ENCODE measurements at places on chromosomes 1 and 21.

GRCh38 chr1:27572019-27572678, 31.8 kb downstream of the AHDC1 start:
- no peak for DNase-seq

- peak; percentile 82 for DNase-seq
Measured at GRCh38 chr21:35478161-35479064, 429.3 kb upstream of the RUNX1 start.

DNA sequence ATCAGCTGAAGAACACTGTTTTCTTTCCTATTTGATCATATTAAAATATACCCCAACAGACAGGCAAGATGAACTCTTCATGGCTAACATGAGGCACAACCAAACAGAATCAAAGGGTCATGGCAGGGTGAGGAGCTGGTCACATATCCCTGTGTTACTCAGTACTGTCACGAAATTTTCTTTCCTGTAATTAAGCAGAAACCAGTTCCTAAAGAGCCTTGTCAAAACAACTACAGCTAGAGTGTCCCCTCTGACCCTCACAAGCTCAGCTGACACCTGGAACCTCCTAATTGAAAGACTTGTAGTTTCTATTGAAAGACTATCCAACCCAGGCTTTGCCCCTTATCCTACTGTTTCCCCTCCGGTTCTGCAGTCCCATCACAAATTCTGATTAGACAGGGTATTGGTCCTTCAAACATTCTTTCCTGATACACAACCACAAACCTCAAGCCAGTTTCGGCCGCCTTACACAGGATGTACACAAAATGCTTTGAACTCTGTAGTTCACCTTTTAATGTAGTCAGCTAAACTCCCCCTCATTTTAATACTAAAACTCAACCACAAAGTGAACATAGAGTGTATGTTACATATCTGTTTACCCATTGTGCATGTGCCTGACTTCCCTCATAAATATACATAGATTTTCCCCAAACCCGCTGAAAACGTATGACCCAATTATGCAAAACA, 651.9 kb downstream of the MRPL39 start:
- no peak for DNase-seq

DNA sequence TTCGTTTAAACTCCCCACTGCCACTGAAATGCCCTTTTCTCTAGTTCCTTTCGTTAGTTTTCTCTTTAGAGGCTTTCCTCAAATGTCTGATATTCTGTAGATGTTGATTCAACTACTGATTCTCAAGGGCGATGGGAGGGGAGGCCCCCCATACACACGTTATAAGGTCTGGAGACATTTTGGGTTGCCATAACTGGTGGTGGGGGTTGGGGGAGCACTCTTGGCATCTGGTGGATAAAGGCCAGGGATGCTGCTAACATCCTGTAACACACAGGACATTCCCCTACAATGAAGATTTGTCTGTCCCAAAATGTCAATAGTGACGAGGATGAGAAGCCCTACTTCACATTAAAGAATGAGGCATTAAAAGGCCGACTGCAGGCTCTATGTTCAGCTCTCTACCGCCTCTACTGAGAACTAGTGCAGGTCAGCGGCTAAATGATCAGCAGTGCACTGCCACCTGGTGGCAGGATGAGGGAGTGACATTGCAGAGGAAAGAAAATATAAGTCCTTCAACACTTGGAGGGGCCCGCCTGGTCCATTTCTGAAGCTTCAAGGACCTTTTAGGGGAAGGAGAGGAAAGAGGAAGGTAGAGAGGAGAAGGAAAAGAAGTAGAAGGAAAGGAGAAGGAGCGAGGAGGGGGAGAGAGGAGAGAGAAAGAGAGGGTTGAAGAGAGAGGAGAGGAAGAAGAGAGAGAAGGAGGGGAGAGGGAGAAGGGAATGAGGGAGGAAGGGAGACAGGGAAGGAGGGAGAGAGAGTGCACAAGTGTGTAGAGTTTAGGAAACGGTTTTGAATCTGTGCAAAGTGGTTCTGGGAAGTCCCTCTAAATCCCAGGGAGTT, 29.4 kb downstream of the ALG14 start:
- DNase-seq = peak; percentile 82

DNA sequence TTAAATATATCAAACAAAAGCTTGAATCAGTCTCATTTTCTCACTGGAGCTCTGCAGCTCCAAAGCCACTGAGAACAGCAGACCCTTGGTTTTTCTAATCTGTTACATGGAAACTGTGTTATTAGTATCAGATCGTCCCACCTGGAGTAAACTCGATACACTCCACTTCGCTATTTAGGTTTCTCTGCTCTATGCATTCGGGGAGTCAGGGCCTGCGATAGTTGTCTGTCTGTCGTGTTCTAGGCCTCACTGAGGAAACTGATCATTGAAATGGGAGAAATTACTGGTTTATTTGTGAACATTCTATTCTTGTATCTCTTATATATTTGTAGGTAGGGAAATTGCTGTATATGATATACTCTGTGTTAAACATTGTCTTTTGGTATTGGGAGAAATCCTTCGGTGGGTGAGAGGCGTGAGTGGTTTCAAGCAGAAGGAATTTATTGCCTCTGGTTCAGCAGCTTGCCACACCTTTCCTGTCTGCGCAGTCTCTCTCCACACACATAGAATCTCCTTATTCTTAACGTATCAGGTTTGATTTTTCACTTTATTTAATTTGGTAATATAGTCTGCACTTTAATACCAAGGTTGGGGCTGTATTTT, 8.5 kb downstream of the PRDM2 start:
- DNase-seq = no peak

DNA sequence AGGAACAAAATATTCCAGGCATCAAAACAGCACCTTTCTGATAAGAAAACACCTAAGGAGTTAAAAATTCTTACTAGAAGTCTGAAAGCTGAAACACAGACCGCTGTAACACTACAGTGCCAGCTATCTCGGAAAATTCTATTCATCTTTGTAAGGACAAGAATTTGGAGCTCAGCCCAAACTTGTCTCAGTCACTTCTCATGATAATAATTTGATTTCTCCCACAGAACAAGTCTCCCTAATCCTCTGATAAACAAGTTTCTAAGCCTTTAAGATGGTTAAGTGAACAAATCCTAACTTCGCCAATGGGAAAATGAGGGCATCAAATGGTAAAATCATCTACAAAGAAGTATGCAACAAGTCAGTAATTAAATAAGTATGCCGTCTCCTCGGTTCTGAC, 59.9 kb downstream of the SIPA1L2 start:
- peak; percentile 42 for DNase-seq

Data from M059J (cell line).